GM12878 (cell line): ENCODE measurements at places on chromosomes 7 and 10.

DNA sequence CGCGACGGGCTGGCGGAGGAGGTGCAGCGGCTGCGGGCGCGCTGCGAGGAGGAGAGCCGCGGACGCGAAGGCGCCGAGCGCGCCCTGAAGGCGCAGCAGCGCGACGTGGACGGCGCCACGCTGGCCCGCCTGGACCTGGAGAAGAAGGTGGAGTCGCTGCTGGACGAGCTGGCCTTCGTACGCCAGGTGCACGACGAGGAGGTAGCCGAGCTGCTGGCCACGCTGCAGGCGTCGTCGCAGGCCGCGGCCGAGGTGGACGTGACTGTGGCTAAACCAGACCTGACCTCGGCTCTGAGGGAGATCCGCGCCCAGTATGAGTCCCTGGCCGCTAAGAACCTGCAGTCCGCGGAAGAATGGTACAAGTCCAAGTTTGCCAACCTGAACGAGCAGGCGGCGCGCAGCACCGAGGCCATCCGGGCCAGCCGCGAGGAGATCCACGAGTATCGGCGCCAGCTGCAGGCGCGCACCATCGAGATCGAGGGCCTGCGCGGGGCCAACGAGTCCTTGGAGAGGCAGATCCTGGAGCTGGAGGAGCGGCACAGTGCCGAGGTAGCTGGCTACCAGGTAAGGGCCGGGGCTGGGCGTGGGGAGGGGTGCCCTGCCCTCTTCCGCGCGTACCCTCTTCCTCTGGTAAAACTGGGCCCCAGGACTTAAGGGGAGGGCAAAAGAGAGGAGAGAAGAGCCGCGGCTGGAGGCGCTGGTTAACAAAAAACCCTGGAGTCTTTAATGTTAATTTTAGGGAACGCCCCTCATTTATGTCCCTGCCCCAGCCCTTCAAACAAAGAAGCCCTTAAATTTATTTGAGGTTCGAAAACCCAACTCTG lies 987 bp downstream of the INA start:
- DNase-seq: no peak

DNA sequence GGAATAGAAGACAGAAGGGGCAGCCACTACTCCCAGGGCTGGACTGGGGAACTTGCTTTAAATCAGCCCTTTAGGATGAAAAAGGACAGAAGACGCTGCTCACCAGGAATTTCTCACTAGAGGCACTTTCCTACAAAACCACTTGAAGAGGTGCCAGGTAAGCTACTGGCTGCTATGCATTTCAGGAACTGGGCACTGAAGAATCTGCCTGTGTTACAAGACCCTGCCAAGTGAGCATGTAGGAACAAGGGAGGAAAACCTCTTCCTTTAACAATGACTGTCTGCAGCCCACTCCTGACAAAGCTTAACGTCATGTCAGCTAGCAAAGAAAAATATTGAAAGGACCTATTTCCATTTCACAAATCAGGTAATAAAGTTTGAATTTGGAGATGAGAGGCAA lies 5.8 kb upstream of the AGMO start:
- no peak for DNase-seq

DNA sequence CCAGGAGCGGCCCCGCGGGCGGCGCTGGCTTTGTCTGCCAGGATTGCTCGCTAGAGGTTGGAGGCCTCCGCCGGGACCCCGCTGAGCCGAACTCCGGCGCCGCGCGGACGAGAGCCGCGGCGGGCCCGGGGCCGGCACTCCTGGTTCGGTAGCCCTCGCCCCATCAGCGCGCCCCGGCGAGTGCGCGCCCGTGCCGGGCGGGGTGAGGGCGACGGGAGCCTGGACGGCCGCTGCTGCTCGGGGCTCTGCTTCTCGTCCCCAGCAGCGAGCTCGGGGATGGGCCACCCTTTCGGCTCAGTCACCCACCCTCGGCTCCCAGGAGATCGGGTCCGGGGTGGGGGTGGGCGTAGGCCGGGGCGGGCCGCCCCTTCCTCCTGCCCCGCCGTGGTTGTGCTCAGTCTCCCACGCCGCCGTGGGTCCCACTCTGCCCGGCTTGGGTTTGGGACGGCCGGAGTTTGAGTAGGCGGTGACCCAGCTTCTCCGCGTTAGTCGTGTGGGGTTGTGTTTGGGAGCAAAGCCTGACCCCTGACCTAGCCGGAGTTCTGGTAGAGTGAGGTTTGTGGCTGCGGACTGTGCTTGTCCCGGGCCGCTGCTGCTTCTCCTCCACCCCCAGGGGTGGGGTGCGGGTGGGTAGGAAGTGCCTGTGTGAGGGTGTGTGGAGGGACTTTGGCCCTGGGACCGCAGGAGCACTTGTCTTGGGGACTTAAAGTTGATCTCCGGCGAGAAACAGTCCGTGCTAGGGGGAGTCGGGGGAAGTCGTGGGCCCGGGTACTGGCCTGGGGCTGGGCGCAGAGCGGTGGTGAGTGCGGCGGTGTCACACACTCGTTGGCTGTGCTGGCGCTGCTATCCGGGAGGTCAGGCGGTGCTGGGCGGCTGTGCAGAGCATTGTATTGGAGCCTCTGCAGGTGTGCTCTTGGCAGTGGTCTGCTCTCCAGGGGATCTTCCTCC lies 677 bp downstream of the TSPAN14 start:
- no peak for DNase-seq

- no peak for DNase-seq
These were observed 280.2 kb upstream of the PITRM1 start for GRCh38 chr10:3452683-3453361.
